NCI-H2081 (cell line): ENCODE measurements at places on chromosomes 7 and 10.

DNA sequence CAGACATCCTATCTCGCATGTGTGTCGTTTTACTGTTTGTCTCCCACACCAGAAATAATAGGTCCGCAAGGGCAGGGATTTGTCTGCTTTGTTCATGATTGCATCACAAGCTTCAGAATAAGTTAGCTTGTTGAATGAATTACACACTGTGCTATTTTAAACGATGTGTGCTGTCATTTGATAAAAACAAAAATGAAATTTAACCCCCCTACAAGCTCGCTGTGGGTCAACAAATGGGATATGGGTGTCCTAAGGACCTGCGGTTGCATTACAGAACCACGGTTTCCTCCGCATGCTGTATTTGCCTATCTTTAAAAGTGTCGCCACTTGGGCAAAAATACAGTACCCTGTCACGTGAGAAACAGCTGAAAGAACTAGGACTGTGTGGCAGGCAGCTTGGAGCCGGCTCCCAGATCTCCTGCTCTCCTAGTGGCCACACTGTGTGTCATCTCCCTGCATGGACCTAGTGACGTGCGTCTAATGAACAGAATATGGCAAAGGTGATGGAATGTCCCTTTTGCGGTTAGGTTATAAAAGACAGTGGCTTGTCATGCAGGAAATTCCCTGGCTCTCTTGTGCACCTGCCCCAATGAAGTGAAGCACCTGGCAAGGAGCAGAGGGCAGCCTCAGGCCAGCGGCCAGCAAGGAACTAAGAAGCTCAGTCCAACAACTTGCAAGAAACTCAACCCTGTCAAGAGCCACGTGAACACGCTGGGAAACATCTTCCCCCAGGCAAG, 32.9 kb upstream of the CRYGN start:
- DNase-seq = no peak

DNA sequence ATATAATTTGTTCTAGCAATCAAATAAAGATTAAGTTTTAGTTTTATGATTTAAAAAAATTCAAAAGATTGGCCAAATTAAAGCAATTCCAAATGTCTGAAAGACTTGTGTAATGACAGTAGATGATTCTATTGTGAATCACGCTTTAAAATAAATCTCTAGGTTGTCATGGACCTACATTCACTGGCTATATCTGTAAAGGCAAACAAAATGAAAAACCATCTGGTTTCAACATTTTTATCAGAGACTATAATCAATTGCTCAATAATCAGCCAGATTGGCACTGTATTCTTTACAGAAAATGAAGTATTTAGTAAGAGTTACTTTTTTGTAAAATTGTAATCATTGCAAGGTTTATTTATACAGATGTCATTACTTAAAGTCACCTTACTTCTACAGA, 60.7 kb downstream of the DGKB start:
- no peak for DNase-seq

GRCh38 chr7:150766334-150766709, 29.1 kb downstream of the GIMAP5 start:
- DNase-seq = no peak

DNA sequence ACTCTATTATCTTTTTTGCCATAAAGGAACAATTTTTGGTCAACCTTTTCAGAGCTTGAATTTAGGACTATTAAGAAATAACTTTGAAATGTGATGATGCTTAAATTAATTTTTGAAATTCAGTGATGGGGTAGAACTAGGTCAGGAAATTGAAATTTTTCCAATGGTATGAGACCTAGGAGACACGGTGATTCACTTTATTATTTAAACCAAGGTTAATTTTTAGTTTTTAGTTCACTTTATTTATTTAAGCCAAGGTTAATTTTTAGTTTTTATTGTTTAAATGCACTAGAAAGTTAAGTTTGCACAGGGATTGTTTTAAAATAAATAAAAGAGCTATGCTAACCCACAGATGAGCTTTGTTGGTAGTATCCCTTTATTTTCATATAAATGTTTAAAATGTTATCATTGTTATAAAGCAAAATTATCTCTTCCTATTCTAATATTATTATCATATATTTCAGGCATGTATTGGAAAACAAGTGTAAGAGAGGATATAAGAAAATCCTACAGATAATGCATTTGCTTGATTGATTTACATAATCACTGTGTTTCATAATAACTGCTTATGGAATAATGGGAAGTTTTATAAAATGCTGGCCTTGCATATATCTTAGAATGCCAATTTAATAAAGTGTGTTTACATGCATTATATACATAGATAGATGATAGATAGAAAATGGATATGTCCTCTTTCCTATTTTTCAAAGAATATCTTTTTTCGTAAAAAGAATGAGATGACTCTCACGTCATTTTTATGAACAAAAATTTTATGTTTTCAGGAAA, 163.6 kb downstream of the HGF start:
- no peak for DNase-seq

DNA sequence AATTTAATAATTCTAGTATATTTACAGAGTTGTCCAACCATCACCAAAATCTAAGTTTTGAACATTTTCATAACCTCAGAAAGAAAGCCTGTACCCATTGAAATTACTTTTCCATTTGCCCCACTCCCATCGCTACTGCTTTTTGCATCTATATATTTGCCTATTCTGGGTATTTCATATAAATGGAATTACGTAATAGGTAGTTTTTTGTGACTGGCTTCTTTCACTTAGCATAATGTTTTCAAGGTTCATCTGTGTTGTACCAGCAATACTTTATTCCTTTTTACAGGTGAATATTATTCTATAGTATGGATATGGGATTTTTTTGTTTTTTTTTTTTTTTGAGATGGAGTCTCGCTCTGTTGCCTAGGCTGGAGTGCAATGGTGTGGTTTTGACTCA, 22.6 kb downstream of the KIF11 start:
- no peak for DNase-seq

GRCh38 chr7:94052398-94053180, 48.4 kb upstream of the BET1 start:
- DNase-seq = no peak

- DNase-seq = no peak
These were observed 573.5 kb downstream of the TNS3 start for GRCh38 chr7:47008461-47008860.

DNA sequence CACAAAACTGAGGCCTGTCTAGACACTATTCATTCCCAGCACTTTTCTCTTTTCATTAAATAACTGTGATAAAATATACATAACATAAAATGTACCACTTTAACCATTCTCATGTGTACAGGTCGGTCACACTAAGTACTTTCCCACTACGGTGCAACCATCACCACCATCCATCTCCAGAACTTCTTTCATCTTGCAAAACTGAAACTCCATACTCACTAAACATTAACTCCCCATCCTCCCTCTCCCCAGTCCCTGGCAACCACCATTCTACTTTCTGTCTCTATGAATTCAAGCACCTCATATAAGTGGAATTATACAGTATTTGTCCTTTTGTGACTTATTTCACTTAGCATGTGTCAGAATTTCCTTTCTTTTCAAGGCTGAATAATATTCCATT, 53.0 kb downstream of the ARHGAP12 start:
- no peak for DNase-seq

- no peak for DNase-seq
These were observed 1127.7 kb upstream of the LRRTM3 start for GRCh38 chr10:65798133-65798532.
